Epithelial cell of umbilical artery (primary cell): ENCODE measurements at places on chromosomes 1 and 21. TPM values are rescaled to one million over a fixed set of nuclear protein-coding genes. Genes with fewer than 3 reads are reported as not detected.

NPHS2 gene
- total RNA-seq, result not detected in 2 replicates

IGSF8 gene
- total RNA-seq, result 10.1 and 13.8 TPM in 2 replicates

TEDDM1 gene
- not detected in 2 replicates for total RNA-seq

SIM2 gene
- total RNA-seq, result 0.15 and 0.32 TPM in 2 replicates

CFHR3 gene
- not detected in 2 replicates for total RNA-seq

TNNT2 gene
- not detected in 2 replicates for total RNA-seq

DPM3 gene
- 24.2 and 50.0 TPM in 2 replicates for total RNA-seq

TMEM39B gene
- 8.4 and 9.1 TPM in 2 replicates for total RNA-seq

S100A7A gene
- not detected in 2 replicates for total RNA-seq

TLCD4 gene
- total RNA-seq, result under 0.01 TPM in 1 of 2 replicates, not detected in the other

MATN1 gene
- total RNA-seq, result under 0.01 TPM in 1 of 2 replicates, not detected in the other
